ENCODE measurements at places on chromosomes 12 and 14.
A peak's percentile ranks its signal among the peaks of the same experiment; 100 is the strongest.

DNA sequence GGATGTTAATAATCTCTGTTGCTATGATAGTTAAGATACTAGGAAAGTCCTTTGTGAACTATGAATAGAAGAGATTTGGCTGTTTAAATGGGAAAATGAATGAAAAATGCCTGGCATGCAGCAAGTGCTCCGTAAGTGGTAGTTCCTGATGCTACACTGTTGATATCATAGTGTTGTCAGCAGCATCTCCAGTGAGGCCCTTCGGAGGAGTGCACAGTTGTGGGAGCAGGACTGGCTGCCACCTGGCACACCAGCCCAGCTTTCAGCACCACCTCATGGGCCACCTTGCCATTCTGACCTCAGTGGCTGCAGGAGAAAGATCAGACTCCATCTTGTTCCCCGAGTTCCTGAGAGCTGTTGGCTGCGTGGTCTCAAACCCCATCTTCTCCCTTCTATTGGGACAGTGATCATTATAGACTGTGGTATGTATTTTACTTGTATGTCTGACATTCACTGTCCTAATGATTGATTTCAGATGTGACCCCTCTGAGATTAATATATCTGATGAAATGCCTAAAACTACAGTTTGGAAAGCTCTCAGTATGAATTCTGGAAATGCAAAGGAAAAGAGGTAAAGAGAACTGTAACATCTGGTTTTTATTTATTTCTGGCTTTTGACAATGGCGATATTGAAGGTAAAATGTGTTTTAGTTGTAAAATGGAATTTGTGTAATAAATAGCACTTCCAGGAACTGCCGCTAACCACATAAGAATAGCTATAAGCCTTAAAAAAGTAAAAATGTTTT is 80.9 kb downstream of the SLC4A8 start:
- no peak for DNase-seq

GRCh38 chr12:78457938-78458337 is 406.6 kb upstream of the SYT1 start:
- DNase-seq, result peak; percentile 4

GRCh38 chr14:33790996-33791395 is 159.9 kb downstream of the EGLN3 start:
- no peak for DNase-seq

- DNase-seq, result no peak
Observed at GRCh38 chr12:21221778-21222177, 90.8 kb downstream of the SLCO1B1 start.

DNA sequence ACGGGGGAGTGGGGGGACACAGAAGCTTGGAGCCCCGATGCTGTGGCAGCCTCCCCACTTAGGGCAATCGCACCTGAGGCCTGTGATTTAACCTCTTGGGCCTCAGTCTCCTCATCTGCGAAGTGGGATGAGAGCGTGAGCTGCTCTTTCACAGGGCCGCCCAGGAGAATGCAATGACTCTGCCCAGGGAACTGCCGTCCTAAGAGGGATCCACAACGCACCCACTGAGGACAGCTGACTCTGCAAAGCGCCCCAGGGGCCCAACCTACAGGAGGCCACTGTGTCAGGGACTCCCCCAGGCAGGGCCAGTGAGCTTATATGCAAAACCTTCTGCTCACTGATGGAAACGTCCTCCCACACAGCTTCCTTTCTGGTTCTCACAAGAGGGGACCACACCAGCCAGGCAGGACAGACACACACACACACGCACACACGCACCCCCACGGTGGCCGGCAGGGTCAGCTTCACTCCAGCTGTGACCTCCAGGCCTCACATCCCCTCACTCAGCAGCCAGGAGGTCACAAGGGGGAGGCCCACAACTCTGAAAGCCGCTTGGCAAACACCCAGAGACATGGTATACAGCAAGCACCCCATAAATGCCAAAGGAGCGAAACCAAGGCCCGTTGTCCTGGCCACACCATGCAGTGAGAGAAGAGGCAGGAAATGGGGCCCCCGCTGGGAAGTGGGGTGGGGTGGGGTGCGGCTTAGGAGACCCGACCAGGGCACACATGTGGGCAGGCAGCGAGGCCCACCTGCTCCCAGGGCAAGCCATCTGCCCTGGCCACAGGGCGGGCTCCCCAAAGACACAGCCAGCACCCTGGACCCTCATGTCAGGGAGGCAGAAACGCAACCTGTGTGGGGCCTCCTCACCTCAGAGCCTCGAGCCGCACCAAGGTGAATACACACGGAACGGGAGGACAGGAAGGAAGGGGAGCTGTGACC is 73.3 kb downstream of the NCOR2 start:
- DNase-seq, result peak; percentile 91

GRCh38 chr12:120381752-120382419 is 12.9 kb upstream of the MSI1 start:
- DNase-seq, result no peak
